Right ventricle myocardium superior (tissue), 1 donor: ENCODE measurements at places on chromosomes 16 and 17.

DNA sequence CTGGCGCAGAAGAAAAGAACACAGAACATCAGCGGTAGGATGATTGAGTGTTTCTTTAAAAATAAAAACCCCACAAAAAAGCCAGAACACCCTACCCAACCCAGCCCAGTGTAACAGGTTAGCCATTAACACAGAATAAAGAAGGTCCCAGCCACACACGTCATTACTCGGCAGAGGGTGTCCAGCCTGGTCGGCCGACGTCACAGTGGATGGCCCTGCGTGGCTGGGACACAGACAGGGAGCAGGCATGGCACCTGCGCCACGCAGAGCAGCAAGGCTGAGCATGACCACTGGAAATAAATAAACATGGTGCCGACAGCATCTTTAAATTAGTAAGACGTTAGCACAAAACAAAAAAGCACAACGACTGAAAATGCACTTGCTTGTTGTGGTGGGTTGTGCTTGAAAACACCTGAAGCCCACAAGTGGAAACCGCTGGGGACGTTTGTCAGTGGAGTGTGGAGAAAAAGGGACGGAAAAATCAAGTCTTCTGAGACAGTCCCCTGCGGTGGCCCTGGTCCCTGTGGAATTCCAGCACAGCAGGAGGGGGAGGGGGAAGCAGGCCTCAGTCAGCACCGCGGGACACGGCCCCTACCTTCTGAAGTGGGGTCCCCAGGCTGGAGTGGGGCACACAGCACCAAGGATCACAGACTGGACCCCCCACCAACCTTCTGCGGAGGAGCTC is 39.2 kb downstream of the SLC7A5 start:
- no peak for DNase-seq

GRCh38 chr16:61323456-61323855 is 712.8 kb downstream of the CDH8 start:
- no peak for DNase-seq

DNA sequence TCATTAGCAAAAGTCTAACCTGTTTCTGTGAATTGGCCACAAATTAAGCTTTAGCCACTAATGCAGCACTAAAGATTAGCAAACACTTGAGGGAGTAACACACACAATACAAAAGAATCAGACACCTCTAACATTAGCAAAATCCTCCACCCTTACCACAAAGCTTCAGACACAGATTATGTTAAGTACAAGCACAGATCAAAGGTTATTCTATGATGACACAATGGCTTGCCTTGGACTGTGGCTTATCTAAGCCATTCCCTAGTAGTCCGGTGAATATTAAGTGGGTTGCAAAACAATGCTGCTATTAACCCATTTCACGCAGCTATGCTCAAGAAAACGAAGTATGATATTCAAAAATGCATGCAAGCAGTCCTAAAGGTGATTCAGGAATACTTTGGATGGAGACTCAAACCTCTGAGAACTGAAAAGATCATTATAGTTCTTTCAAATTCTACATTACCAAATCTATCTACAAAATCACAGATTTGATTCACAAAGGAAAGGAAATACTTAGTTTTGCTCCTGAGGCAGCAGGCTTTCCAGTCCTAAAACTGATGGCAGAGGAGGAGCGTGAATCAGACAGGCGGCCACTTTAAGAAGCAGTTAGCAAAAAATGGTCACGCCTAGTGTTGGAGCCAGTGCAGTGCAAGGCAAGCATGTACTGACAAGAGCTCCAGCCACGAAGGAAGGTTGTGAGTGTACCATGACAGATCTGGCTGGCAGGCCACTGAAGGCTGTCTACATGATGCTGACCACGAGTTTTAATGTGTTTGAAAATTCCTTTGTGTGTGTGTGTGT is 67.2 kb downstream of the PARN start:
- DNase-seq, result peak; percentile 43

GRCh38 chr17:63497708-63498483 is 21.0 kb downstream of the ACE start:
- no peak for DNase-seq

- DNase-seq, result no peak
Measured at GRCh38 chr16:47449788-47450187, 11.1 kb downstream of the ITFG1 start.

DNA sequence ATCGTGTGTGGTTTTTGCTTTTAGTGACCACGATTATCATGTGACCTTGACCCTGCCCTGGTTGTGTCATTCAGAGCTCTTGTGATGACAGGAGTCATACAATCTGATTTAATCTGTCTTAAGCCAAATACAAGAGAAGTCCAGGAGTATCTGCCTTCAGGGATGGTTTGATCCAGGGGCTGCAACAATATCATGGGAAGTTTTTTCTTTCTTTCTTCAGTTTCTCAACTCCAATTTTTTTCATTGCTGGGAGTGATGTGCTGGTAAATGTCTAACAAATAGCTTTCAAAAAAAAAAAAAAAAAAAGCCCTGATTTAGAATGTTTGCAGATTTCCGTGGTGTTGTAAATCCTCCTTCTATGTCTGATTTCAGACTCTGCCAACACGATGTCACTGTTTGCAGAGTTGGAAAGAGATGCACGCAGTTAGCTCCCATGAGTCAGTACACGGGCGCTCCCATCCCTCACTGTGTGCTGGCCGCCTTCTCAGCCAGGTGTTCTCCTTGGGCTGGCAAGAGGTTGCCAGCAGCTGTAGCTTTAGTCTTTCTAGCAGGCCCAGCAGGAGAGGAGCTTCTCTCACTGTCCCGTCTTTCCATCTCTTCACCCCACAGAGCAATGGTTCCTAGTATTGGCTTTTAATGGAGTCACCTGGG is 229.7 kb downstream of the SNX29 start:
- DNase-seq, result no peak

- no peak for DNase-seq
Measured at GRCh38 chr16:16017812-16018211, 68.4 kb downstream of the ABCC1 start.

GRCh38 chr16:22937169-22937568 is 123.2 kb downstream of the HS3ST2 start:
- DNase-seq, result no peak

DNA sequence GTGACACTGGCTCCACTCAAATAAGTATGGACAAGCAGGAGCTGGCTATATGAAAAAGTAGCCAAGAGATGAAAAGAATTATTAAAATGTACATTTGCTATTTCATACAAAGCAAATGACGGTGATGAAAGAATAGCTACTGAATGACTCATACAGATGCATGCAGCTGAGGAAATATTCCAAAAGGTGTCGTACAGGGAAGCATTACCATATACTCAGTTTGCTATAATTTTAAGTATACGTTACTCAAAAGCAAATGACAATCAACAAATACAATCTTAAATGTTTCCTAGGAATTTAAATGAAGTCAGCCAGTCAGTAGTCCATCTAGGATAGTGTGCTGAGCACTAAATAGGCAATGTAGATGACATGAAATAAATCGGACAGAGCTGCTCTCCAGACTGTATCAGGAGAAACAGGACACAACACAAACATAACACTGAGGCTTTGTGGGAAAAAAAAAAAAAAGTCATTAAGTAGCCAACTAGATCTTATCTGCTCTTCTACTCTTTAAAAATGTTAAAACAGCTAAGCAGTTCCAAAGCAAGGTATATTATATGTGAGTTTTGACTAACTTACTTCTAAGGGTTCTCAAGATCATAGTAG is 65.0 kb downstream of the NCOR1 start:
- DNase-seq, result no peak

DNA sequence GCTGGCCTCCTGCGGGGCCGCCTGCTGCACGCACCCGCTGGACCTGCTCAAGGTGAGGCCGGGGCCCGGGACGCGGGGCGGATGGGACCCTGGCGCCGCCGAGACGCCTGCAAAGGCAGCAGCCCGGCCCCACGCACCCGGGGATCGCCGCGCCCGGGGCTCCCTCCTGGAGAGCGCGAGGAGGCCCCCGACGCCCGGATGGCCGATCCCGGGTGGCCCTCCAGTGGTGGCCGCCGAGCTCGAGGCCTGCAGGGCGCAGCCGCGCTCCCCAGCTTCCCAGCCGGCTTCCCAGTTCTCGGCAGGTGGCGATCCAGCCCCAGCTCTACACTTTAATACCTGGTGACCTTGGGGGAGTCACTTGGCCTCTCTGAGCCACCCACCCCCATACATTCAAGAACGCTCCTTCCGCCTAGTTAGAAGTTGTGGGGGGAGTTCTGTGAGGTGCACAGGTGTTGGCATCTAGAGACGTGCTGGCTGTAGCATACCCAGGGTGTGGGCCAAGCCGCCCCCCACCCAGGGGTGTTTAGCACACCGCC is 452 bp downstream of the SLC25A10 start:
- DNase-seq, result no peak

- DNase-seq, result no peak
Measured at GRCh38 chr16:87259431-87259830, 57.8 kb downstream of the C16orf95 start.

DNA sequence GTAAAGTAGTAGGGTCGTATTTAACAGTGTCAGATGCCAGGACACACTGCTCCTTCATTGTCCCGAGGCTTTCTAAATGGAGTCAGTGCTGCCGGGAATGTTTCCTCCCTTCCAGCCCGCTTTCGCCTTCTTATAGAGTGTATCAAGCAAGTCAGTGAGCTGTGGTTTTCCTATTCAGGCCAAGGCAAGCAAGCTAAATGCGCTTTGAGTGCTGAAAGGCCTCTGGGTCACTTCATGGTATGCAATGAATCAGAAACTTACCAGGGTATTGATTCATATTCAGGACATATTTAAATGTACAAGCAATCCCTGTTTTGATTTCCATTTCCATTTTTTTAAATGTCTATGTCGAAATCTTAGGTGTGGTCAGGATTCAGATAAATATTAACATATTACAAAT is 327.9 kb upstream of the SOX9 start:
- DNase-seq, result no peak

DNA sequence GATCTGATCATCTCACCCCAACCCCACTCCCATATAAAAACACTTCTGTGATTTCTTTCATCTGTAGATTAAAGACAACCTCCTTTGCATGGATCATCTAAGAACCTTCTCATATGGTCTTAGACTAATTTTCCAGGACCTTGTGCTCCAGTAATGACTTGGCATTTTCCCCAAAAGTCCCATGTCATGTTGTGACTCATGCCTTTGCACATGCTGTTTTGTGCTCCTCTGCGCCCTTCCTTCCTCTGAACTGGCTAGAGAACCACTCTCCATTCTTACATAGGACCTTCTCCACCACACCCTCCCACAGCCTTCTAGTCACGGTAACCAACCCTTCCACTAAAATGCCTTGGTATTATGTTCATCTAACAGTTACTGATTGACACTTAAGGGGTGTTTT is 99.5 kb upstream of the AXIN2 start:
- no peak for DNase-seq

GRCh38 chr16:57089406-57089805 is 3.0 kb upstream of the CPNE2 start:
- no peak for DNase-seq

DNA sequence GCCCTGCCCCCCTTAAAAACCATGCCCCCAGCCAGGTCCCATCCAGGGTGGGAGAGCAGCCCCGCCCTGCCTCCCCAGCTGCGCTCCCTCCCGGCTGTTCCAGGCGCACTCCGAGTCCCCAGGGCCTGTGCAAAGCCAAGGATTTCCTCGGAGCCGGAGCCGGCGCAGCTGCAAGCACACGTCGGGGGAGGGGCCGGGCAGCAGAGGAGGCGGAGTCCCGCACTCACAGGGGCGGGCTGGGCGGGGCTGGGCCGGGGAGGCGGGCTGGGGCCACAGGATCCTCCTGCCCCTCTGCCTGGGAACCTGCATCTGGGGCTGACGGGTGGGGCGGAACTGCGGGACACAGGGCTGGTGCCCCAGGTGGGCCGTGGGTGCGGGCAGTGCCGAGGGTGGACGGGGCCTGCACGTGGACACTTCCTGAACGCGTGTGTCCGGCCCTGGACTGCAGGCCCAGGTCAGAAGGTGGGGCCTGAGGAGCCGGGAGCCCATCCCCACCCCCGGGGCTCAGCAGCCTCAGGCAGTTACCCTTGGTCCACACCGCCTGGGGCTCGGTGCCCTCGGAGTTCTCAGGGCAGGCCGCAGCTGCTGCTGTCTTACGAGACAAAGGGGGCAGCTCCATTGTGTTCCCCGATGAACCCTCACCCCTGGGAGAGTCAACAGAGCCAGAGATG is 24.0 kb upstream of the SSTR5 start:
- DNase-seq, result peak; percentile 85

GRCh38 chr16:66953462-66954096 is 7.5 kb upstream of the CES3 start:
- no peak for DNase-seq

DNA sequence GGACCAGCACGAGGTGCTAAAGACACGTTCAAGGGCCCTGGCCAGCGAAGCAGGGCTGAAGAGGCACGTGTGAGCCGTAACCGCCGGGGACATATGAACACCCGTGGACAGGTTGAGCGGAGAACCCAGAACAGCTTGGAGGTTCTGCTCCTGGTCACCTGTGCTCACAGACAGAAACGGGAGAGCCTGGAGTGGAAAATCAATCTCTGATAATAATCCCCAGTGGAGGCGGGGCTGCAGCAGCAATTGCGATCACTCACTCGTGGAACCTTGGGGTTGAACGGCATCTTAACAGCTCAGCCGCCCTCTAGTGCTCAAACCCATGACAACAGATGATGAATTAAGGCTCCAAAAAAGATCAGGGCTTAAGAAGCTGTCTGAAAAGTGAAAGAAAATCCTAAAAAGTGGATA is 25.6 kb downstream of the WIPI1 start:
- no peak for DNase-seq

DNA sequence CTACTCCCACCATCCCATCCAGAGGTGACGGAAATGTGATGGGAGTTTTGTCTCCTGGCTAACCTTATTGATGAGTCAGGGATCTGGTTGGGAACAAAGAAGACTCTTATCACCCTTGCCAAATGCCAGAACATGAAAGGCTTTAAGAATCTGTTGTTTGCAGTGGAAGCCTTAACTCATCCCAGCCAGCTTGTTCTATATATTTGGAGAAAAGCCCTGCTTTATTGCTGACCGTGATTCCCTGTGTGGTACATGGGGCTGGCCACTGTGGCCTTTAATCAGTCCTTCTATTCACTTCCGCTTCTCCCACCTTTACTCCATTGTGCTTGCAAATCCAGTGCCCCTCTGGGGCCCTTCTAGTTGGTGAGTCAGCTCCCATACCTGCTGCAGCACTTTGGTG is 156.6 kb downstream of the PHKB start:
- no peak for DNase-seq

- DNase-seq, result no peak
Measured at GRCh38 chr16:85940214-85940613, 41.3 kb downstream of the IRF8 start.

DNA sequence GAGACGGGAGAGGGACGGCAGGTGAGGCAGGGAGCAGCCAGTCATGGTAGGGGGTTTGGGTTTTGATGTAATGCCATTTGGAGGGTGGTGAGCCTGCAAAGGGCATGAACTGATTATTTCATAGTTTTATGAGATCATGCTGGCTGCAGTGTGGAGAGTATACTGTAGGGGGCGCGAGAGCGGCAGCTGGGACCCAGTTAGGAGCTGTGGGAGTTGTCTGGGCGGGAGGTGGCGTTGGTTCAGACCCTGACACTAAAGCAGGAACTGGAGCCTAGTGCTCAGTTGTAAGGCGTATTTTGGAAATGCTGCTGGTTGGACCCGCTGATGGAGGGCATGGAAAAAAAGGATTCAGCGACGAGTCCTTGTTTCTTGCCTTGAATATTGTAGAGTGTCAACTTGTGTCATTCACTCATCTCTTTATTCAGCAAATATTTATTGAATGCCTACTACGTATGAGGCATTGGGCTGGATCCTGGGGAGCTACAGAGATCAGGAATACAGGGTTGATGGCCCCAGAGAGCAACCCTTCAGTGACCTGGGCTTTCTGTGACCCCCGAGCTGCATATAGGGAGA is 23.7 kb upstream of the KDM8 start:
- peak; percentile 93 for DNase-seq

- DNase-seq, result peak; percentile 73
Measured at GRCh38 chr17:64063766-64064224, 43.4 kb upstream of the ICAM2 start.
